ENCODE measurements at places on chromosomes 6 and 20. TPM values are rescaled to one million over a fixed set of nuclear protein-coding genes. Genes with fewer than 3 reads are reported as not detected.

SRSF3 gene
- 144 TPM for total RNA-seq

AIF1 gene
- total RNA-seq = 8.2 TPM

BTNL2 gene
- total RNA-seq = not detected

DNA sequence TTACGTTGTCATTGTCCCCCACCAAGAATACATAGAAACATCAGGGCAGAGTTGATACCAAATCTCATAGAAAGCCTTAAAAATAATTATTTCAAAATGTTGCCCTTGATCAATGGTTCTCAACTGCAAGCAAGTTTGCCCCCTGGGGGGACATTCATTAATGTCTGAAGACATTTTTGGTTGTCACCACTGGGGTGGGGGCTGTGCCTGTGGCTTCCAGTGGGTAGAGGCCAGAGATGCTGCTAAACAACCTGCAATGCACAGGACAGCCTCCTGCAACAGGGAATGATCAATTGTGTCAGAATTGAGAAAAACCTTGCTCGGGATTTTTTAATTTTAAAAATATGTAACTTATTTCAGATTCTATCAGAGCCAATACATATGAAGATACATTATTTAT, 130.6 kb upstream of the DOK5 start:
- H3K27ac ChIP-seq = no peak overlapping the region
- no peak for DNase-seq
- H3K4me1 ChIP-seq = no peaks in the 10 kb centered on the region
- no peaks in the 10 kb centered on the region for H3K27me3 ChIP-seq
- H3K36me3 ChIP-seq = no peaks in the 10 kb centered on the region

DNA sequence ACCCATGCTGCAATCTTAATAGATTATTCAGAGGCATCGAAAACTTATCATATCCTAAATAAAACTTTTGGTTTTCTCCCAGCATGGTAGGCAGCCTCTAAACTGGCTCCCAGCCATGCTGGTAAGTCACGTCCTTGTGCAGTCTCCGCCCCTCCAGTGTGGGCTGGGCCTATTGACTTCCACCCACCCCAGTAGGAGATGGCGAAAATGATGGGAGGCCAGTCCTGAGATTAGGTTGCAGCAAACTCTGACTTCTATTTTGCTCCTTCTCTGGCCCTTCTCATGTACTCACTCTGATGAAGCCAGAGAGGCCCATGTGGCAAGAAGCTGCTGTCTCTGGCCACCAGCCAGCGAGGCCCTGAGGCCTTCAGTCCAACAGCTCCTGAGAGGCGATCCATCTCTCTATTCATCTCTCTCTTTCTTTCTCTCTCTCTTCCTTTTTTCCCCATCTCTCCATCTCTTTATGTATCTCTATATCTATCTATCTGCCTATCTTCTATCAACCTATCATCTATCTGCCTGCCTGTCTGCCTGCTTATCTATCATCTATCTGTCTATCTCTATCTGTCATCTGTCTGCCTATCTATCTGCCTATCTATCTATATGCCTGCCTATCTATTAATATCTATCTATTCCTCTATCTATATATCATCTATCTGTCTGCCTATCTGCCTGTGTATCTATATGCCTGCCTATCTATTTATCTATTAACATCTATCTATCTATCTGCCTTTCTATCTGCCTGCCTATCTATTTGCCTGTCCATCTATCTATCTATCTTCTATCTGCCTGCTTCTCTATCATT, 52.7 kb upstream of the STX16 start:
- DNase-seq = peak; percentile 68
- no peaks in the 10 kb centered on the region for H3K27me3 ChIP-seq
- no peaks in the 10 kb centered on the region for H3K36me3 ChIP-seq
- peak overlapping the region; percentile 65 for H3K27ac ChIP-seq

CASS4 gene
- total RNA-seq = 0.76 TPM

- no peak overlapping the region for H3K27ac ChIP-seq
- no peaks in the 10 kb centered on the region for H3K27me3 ChIP-seq
- no peak for DNase-seq
- no peak overlapping the region for H3K4me3 ChIP-seq
- H3K4me1 ChIP-seq = no peaks in the 10 kb centered on the region
Measured at GRCh38 chr6:127841811-127842210, 59.0 kb downstream of the THEMIS start.

KCNK5 gene
- 1.0 TPM for total RNA-seq

DNA sequence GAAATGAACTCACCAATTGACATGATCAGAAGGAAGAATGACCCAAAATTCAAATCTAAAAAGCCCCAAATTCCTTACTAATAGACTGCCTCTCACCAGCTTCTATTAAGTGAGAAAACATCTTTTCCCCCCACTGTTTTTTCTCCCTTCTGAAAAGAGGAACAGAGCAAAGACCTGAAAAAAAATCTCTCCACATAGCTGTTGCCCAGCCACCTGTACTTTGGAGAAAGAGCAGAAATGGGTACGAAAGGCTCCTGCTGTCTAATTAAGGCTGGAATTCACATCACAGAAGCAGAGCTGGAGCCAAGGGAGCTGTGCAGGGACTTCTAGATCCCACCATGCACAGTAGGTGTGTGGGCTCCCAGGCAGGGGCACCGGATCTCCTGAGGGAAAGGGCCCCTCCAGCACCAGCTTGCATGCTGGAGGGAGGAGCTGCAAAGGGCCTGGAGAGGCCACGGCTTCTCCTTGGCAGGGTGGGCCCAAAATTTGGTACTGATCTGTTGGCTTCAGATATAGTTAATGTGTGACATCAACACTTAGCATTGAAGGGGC, 73.2 kb upstream of the DUSP22 start:
- no peak for DNase-seq
- H3K4me3 ChIP-seq = no peak overlapping the region
- no peaks in the 10 kb centered on the region for H3K27me3 ChIP-seq
- H3K4me1 ChIP-seq = no peaks in the 10 kb centered on the region
- no peaks in the 10 kb centered on the region for H3K36me3 ChIP-seq

MEP1A gene
- not detected for total RNA-seq

TSBP1 gene
- total RNA-seq = not detected

SLC35A1 gene
- 23.1 TPM for total RNA-seq

NOX3 gene
- total RNA-seq = not detected

TMC2 gene
- total RNA-seq = not detected

DNA sequence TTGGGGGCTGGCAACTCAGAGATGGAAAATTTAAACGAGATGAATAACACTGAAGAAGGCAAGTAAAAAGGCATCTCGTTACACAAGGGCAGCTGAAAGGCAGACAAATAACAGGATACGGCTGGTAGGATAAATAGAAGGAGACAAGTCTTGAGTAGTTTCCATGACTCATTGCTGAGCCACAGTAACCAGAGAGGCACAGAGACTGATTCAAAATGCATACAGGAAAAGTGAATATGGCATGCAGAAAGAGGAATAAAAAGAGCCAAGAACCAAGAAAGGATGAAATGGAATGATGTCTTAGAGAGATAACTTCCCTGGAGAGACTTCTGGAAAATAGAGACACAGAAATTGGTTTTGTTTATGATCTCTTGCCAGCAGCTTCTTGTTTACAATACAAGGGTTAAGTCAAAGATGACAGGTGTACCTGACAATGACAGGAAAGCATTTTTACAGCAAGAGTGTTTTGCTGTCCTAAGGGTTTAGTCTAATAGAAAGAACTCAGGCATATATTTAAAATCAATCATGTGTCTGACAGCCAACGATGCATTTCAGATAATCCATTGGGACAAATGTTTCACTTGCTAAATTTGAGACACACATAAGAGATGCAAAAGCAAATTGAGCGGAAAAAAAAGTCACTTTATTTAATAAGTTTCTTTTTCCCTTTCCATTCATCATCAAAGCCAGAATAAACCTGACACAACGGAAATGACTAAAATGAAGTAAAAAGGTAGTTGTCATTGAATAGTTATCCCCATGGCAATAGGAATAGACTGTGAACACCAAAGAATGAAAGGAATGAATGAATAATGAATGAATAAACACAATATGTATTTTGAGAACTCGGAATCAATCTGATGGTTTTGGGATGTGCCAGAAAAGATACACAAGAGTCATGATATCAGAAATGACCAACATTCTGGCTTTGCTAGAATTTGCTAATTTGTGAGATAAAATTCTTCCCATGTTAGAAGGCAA, 68.0 kb upstream of the KCNQ5 start:
- H3K4me3 ChIP-seq = no peak overlapping the region
- no peak for DNase-seq
- H3K27ac ChIP-seq = no peak overlapping the region
- no peaks in the 10 kb centered on the region for H3K4me1 ChIP-seq
- H3K27me3 ChIP-seq = no peaks in the 10 kb centered on the region

DNA sequence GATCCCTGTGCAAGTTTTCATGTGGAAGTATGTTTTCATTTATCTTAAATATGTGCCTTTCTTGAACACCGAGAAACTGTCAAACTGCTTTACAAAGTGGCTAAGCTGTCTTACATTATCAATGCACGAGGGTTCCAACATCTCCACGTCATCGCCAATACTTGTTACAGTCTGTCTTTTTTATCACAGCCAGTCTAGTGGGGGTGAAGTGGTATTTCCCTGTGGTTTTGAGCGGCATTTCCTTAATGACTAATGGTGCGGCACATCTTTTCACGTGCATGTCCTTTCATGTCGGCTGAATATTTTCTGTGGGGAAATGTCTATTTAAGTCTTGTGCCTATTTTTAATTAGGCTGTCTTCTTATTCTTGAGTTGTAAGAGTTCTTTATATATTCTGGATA, 280.4 kb downstream of the FOXC1 start:
- no peak overlapping the region for H3K4me3 ChIP-seq
- DNase-seq = no peak
- H3K36me3 ChIP-seq = no peaks in the 10 kb centered on the region
- no peak overlapping the region for H3K27ac ChIP-seq

DNA sequence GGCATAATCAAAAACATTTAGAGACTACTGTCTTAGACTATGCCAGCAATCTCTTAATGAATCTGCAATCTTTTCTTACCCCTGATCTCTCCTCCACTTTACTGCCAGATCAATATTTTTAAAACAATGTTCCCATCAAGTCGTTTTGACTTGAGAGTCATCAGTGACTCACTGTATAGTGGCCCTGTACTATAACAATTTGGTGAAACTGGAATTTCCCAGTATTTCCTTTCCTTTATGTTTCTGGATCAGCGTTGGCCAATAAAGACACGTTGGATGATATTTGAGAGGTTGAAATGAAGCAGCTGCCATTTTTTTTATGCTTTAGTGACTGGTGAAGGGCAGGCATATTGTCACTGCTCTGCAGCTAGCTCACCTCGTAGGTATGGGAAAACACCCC, 10.1 kb upstream of the SMIM13 start:
- H3K27ac ChIP-seq = no peak overlapping the region
- no peaks in the 10 kb centered on the region for H3K36me3 ChIP-seq
- H3K4me1 ChIP-seq = no peaks in the 10 kb centered on the region

POM121L2 gene
- total RNA-seq = not detected

- H3K4me1 ChIP-seq = no peaks in the 10 kb centered on the region
- no peaks in the 10 kb centered on the region for H3K36me3 ChIP-seq
- H3K27me3 ChIP-seq = no peaks in the 10 kb centered on the region
- H3K27ac ChIP-seq = no peak overlapping the region
- DNase-seq = no peak
- no peak overlapping the region for H3K4me3 ChIP-seq
Measured at GRCh38 chr6:93900142-93900541, 480.8 kb upstream of the EPHA7 start.

GRCh38 chr20:23046431-23046830, 3.0 kb downstream of the THBD start:
- DNase-seq = no peak
- H3K4me3 ChIP-seq = no peak overlapping the region
- peaks cover 15% of the 10 kb centered on the region for H3K4me1 ChIP-seq
- H3K27me3 ChIP-seq = peaks cover 14% of the 10 kb centered on the region

DNA sequence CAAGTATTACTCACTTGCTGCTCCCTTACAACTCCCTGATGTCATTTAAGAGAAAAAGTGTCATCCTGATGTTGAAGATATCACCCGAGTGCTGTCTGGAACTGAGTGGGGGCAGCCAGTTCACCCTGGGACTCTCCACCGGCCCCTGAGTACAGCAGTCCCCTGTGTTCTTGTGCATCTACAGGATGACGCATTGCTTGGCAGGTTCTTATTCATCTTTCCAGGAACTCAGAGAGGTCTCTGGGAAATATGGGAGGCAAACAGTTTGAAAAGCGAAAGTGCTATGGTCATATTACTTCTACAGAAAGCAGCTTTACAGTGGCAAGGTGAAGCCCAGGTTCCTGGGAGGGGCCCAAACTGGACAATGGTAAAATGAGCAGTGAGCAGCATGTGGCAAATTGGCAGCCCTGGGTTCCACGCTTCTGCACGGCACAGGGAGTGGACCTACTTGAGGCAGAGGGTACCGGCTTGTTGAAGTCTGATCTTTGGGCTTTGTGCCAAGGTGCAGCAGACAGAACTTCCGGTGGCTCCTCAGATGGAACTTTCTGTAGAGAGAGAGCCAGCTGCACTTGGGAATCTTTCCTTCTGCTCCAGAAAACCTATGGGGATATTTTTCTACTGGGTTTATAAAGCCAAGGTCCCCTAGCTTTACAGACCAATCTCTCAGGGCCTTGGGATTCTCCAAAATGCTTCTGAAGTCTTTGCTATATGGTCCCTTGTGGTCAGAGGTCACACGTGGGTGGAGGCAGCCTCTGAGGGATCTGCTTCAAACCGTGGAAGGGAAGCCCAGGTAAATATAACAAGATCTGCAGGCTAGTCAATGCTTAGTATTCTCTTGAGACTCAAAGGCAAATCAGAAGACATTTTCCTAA, 128.3 kb downstream of the MAP3K7 start:
- H3K27ac ChIP-seq = no peak overlapping the region
- H3K36me3 ChIP-seq = no peaks in the 10 kb centered on the region
- no peak overlapping the region for H3K4me3 ChIP-seq
- no peaks in the 10 kb centered on the region for H3K27me3 ChIP-seq
- no peaks in the 10 kb centered on the region for H3K4me1 ChIP-seq
- DNase-seq = no peak

GRCh38 chr6:87903323-87903722, 144.3 kb upstream of the SPACA1 start:
- no peak overlapping the region for H3K4me3 ChIP-seq
- no peaks in the 10 kb centered on the region for H3K27me3 ChIP-seq
- DNase-seq = no peak
- no peaks in the 10 kb centered on the region for H3K36me3 ChIP-seq

GRCh38 chr6:3741477-3741871, 10.0 kb downstream of the PXDC1 start:
- H3K4me1 ChIP-seq = no peaks in the 10 kb centered on the region
- H3K36me3 ChIP-seq = no peaks in the 10 kb centered on the region
- peak; percentile 31 for DNase-seq
- H3K4me3 ChIP-seq = no peak overlapping the region

KHDRBS2 gene
- not detected for total RNA-seq

DDX43 gene
- total RNA-seq = not detected
